Activated naive CD8-positive, alpha-beta T cell treated with anti-CD3 and anti-CD28 coated beads, Interleukin-2, amount 10 ng/mL, durations not matched to agents 7 days and 5 days (primary cell): ENCODE measurements at places on chromosomes 12 and 14. TPM values are rescaled to one million over a fixed set of nuclear protein-coding genes. Genes with fewer than 3 reads are reported as not detected.
A peak's percentile ranks its signal among the peaks of the same experiment; 100 is the strongest.

TMCC3 gene
- total RNA-seq = 0.83 TPM

PIWIL1 gene
- not detected for total RNA-seq

DNAJC22 gene
- total RNA-seq = 0.11 TPM

TMEM52B gene
- total RNA-seq = not detected

PRIM1 gene
- 52.5 TPM for total RNA-seq

IKZF4 gene
- total RNA-seq = 18.2 TPM

POLE2 gene
- 24.0 TPM for total RNA-seq

- H3K27me3 ChIP-seq = no peaks in the 10 kb centered on the region
- no peak overlapping the region for H3K27ac ChIP-seq
- H3K36me3 ChIP-seq = no peaks in the 10 kb centered on the region
- DNase-seq = no peak
Observed at GRCh38 chr14:86627080-86627479, 1097.1 kb downstream of the FLRT2 start.

DNA sequence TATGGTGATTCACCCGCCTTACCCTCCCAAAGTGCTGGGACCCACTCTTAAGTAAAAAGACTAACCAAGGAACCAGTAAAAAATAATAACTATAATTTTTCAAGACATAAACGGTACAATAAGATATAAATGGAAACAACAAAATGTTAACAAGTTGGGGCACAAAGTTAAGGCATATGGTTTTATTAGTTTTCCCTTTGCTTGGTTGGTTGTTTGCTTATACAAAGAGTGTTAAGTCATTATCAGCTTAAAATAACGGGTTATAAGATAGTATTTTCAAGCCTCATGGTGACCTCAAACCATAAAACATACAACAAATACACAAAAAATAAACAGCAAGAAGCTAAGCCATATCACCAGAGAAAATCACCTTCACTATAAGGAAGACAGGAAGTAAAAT is 406.1 kb downstream of the SEC23A start:
- H3K27ac ChIP-seq = no peak overlapping the region
- H3K4me1 ChIP-seq = peaks cover 6% of the 10 kb centered on the region
- H3K27me3 ChIP-seq = peaks cover 8% of the 10 kb centered on the region
- no peak overlapping the region for H3K4me3 ChIP-seq

DNA sequence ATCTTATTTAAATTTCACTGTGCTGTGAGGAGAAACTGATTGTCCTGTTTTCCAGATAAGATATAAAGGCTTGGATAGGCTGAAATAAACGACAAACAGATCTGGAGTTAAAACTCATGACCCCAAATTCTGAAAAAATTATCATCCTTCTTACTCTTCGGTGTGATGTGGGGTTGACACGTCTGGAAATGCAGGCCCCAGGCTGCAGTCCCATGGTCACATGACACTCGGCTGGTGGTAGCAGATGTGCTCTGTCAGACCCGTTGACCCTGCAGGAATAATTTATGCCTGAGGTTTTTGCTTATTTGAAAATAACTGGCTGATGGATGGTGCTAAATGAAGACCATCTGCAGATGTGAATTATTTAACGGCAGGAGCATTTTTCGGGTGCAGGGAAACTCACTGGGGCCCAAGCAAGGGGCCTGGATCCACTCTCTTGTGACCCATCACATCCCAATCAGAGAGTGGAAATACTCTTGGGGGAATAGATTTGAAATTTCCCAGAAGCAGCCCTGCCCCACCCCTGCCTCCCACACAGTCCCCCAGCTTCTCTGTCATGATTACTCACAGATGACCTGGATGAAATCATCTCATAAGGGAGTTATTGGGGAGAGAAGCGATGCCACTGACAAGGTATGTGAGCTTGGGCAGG is 47.7 kb upstream of the CMKLR1 start:
- H3K36me3 ChIP-seq = no peaks in the 10 kb centered on the region
- no peak overlapping the region for H3K27ac ChIP-seq
- H3K4me1 ChIP-seq = no peaks in the 10 kb centered on the region
- no peak for DNase-seq
- peaks cover 1% of the 10 kb centered on the region for H3K27me3 ChIP-seq

DNA sequence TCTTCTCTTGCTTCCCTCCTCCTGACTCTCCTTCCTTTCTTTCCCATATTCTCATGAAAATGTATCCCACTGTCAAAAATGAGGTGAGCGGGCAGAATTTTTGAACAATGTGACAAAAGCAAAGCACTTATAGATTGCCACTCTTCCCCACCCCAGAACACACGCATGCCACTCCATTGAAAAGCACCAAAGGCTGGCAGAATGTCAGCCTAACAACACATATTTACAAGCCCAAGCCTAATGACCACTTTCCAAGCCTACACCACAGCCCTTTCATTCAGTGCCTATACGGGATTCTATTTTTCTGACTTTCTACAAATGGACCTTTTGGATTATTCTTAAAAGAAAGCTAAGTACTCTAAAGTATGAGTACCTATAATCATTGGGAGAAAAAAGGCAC is 62.9 kb upstream of the METAP2 start:
- no peak for DNase-seq
- peaks cover 7% of the 10 kb centered on the region for H3K27me3 ChIP-seq
- H3K36me3 ChIP-seq = no peaks in the 10 kb centered on the region
- H3K27ac ChIP-seq = no peak overlapping the region

GRCh38 chr12:62705846-62706245 is 229.1 kb downstream of the PPM1H start:
- no peak for DNase-seq
- peaks cover 11% of the 10 kb centered on the region for H3K27me3 ChIP-seq
- no peak overlapping the region for H3K4me3 ChIP-seq
- no peaks in the 10 kb centered on the region for H3K36me3 ChIP-seq

GRCh38 chr12:130686511-130686991 is 29.5 kb downstream of the RIMBP2 start:
- no peaks in the 10 kb centered on the region for H3K36me3 ChIP-seq
- DNase-seq = no peak
- no peak overlapping the region for H3K4me3 ChIP-seq
- H3K27me3 ChIP-seq = peaks cover 9% of the 10 kb centered on the region

DNA sequence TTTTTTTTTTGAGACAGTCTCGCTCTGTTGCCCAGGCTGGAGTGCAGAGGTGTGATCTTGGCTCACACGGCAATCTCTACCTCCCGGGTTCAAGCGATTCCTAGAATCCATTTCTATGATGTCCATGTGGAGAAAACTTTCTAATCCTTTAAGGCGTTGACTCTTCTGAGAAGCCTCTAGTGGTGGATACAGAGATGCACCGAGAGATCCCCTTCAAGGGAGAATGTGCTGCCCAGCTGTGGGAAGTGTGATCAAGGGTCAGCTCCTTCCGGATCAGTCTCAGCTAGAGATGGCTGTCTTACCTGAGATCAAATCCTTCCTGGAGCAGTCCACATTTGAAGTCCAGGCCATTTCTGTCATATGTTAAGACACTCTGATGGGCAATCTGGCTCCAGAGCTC is 92.7 kb upstream of the HECTD1 start:
- H3K27ac ChIP-seq = no peak overlapping the region
- no peaks in the 10 kb centered on the region for H3K36me3 ChIP-seq
- H3K4me1 ChIP-seq = no peaks in the 10 kb centered on the region
- H3K4me3 ChIP-seq = no peak overlapping the region
- H3K27me3 ChIP-seq = no peaks in the 10 kb centered on the region

DNA sequence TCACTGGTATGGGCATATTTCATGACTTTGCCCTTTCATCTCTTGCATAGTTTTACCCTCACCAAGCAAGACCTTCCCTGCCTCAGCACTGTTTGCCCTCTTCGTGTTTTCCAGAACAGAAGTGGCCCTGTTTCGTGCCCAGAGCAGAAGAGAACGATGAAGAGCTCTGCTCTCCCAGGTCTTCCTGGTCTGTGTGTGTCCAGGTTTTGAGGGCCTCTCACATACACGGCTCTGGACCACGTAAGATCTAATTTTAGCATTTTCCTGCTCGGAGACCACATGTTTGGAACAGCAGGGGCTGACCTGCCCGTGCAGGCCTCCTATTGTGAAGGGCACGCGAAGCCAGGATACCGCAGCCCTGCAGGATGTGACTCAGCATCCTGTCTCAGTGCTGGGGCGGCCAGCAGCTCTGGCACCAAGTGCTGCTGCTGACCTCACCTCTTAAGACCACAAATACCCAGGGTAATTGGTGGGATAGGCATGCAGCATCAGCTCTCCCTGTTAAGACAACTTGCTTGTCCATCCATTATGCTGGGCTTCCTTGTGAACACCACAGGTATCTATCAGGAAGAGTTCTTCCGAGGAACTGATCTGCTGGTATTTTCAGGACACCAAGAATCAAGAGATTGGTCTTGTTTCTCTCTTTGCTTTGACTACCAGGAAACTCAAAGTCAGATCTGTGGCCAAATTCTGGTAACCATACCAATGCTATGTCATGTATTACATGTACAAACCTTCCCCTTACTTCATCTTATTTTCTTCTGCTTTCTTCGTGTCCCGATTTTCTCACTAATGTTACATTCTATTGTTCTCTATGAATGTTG is 19.0 kb downstream of the SSH1 start:
- H3K36me3 ChIP-seq = peaks cover 29% of the 10 kb centered on the region
- H3K4me3 ChIP-seq = peak overlapping the region; percentile 71
- H3K27ac ChIP-seq = peak overlapping the region; percentile 89
- DNase-seq = peak; percentile 77
- no peaks in the 10 kb centered on the region for H3K27me3 ChIP-seq

- peak overlapping the region; percentile 58 for H3K4me3 ChIP-seq
- peaks cover 27% of the 10 kb centered on the region for H3K36me3 ChIP-seq
- H3K27ac ChIP-seq = peak overlapping the region; percentile 90
Observed at GRCh38 chr12:11981121-11981733, 89.5 kb upstream of the BCL2L14 start.

- peaks cover 3% of the 10 kb centered on the region for H3K36me3 ChIP-seq
- peaks cover 4% of the 10 kb centered on the region for H3K4me1 ChIP-seq
- DNase-seq = peak; percentile 36
- H3K27ac ChIP-seq = no peak overlapping the region
- peak overlapping the region; percentile 63 for H3K4me3 ChIP-seq
Observed at GRCh38 chr12:130162745-130163460, 639 bp downstream of the FZD10 start.

DNA sequence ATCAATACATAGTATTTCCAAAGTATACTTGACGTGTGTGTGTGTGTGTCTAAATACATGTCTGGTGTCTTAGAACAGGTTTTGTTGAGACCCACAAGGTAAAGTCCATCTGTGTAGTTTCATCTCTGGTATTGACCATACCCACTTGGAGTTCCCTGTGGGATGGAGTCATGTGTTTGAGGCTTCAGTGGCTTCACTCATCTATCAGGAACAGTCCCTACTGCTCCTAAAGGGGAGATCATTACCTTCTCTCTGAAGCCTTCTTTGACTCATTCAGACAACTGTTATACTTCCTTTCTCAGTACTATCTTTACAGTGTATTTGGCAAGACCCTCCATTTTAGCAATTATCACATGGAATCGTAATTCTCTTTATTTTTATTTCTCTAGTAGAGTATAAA is 14.2 kb downstream of the RAB21 start:
- no peak overlapping the region for H3K27ac ChIP-seq
- H3K36me3 ChIP-seq = peaks cover 49% of the 10 kb centered on the region
- DNase-seq = no peak
- no peak overlapping the region for H3K4me3 ChIP-seq

DNA sequence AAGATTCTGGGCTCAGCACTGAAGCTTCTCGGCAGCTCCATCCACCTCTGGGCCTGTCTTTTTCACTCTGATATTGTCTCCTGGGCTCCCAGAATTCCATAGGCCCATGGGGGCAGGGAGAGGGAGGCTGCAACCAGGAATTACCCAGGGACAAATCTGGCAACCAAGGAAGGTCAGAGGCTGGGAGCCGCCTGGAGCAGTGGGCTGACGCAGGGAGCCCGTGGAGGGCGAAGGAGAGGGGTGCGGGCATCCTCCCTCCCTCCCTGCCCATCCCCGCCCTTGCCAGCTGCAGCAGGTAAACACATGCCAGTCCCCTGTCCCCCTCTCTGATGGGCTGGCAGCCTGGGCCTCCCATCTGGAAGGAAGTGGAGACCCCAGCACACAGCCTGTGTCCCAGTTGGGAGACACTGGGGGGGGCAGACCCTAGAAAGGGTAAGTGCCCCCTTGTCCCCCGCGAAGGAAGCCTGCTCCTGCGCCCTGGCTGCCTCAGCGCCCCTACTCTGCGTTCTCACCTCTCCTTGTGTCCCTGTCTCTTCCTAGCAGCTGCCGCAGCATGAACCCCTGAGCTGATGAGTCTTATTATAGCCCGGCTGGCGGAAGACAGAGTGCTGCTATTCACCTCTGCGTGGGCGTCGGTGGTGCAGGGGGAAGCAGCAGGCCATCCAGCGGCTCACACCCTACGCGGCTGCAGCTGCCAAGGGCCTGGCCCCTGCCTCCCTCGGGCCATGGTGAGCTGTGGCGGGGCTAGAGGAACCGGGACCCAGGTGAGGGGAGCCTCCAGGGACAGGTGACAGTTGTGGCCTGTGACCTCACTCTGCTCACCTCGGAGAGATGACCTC is 6.7 kb downstream of the LRTM2 start:
- no peaks in the 10 kb centered on the region for H3K36me3 ChIP-seq
- H3K4me3 ChIP-seq = no peak overlapping the region
- no peak overlapping the region for H3K27ac ChIP-seq
- DNase-seq = no peak
- peaks cover 14% of the 10 kb centered on the region for H3K27me3 ChIP-seq
- no peaks in the 10 kb centered on the region for H3K4me1 ChIP-seq

DNA sequence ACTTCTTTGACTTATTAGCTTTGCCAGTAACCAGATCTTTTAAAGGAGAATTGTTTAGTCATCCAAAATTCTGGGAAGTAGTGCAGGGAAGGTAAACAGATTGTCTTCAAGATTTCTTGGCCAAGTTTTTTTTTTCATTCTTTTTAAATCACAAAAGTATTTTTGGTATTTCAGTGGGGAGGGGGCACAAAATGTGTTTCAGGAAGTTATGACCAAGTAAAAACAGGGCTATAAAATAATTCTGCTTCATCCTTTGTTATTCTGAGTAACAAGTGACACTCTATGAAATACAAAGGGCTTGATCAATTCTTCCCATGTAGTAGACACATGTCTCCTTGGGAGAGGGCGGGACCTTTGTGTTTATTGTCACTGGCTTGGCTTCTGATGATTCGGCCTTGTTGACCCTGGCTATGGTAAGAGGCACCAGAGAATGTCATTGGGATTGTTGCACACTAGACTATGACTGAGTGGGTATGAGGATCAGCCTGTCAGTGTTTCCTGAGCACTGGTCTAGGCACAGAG is 55.4 kb downstream of the SUSD6 start:
- no peaks in the 10 kb centered on the region for H3K27me3 ChIP-seq
- peaks cover 43% of the 10 kb centered on the region for H3K36me3 ChIP-seq
- H3K27ac ChIP-seq = no peak overlapping the region
- H3K4me3 ChIP-seq = peak overlapping the region; percentile 14
- H3K4me1 ChIP-seq = peaks cover 57% of the 10 kb centered on the region
- DNase-seq = no peak

GRCh38 chr12:61029516-61029915 is 1230.7 kb upstream of the USP15 start:
- no peak overlapping the region for H3K4me3 ChIP-seq
- DNase-seq = no peak
- H3K36me3 ChIP-seq = no peaks in the 10 kb centered on the region
- no peaks in the 10 kb centered on the region for H3K27me3 ChIP-seq

- peaks cover 36% of the 10 kb centered on the region for H3K4me1 ChIP-seq
- no peak overlapping the region for H3K4me3 ChIP-seq
- H3K27ac ChIP-seq = peak overlapping the region; percentile 18
- no peak for DNase-seq
Observed at GRCh38 chr14:87955501-87955900, 37.5 kb downstream of the GALC start.
